ENCODE measurements at places on chromosomes 5 and 9.

DNA sequence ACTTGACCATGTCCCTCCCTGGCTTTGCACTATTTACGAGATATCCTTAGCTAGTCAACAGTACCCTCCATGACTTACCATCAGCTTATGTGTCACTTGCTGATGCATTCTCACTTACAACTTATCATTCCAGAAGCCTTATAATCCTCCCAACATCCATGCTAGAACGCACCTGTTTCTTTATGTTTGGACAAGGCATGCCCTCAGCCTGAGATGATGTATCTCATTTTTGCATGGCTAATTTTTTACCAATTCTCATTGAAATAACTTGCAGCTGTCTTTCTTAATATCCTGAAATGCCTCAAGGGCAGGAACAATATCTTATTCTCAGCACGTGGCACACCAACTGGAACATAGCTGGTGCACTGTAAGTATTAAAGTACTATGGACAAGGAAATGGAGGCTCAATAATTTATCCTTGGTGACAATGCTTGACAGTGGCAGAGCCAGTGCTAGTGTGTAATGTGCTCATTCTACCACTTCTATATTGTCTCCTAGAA, 281.6 kb downstream of the SLF1 start:
- no peak for DNase-seq

DNA sequence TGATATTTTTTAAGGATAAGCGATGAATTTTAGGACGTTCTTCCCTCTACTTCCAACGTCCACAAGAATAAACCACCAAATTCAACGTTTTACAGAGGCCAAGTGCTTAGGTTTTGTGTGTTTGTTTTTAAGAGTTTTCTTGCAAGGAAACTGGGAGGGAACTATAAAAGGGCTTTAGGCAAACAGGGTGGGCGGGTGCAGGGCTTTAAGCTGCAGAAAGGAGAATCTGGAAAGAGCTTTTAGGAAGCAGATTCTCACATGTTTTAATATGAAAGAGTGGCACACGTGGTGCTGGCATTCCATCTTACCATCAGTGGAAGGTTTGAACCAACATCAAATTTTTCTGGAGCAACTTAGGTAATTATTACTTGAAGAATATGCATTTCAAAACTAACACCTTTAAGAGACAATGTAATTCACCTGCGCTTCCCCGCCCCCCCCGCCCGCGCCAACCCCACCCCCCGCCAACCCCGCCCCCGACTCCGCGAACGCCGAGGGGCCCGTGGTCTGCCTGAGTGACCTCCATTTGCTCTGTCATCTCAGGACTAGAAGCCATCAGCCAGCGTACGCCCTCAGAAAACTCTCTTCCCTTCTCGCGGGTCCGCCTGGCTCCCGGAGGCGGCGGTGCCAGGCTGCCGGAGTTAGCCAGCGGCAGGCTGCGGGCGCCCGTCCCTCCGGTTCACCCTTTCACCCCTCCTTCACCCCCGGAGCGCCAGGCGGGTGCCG, 911 bp upstream of the PIK3R1 start:
- no peak for DNase-seq

DNA sequence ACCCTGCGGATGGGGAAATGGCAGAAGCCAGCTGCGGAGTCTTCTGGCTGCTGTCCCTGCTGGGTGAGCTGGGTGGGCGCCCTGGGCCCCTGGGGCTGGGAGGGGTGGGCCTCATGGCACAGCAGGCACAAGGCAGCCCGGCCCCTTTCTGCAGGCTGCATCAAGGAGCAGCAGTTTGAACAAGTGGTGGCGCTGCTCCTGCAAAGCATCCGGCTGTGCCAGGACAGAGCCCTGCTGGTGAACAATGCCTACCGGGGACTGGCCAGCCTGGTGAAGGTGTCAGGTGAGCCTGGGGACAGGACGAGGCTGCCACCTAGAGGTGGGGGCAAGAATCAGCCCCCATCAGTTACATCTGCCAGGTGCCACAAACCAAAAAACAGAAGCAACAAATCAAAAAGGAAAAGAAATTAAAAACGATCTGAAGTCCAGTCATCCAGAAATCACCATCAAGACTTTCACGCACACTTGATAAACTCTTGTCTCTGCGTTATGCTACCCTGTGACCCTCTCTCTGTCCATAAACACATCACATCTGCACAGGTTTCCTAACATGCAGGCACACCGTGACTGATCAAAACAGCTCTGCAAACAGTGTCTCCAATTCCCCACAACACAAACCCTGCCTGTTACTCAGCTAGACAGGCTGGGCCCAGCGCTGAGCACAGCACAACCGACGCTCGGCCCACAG, 13.9 kb downstream of the REXO4 start:
- no peak for DNase-seq

DNA sequence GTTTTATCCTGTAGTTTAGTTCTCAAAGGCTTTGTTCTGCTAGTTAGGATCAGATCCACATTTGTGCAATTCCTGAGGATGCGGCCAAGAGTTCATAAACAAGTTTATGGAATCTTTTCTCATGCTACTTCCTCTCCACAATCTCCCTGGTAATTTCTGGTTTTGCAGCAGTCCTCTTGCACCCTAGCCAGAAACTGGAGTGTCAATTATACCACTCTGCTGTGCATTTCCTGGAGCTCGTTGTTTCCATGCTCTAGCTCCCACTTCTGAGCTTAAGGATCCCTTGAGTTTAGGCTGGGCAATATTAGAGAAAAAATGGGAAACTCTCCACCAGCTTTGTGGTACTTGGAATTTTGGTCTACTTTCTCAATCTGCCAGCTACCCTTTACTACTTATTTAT, 474.7 kb downstream of the DIRAS2 start:
- no peak for DNase-seq

DNA sequence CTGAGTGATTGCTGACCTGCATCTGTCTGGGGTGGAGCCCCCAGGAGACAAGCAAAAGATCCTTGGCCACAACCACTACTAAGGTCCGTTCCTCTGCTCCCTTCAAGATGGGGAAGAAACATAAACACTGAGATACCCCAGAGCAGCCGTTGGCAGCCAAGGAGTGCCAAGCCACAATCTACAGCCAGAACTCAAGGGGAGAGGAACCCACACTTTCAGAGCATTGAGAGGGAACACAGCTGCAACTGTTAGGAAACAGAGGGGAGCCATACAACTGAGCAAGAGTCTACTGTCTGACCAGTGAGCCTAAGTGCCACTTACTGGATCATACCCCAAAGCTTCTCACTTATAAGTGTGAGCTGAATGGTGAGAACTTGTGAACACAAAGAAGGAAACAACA, 44.6 kb upstream of the ADRB2 start:
- DNase-seq: no peak

DNA sequence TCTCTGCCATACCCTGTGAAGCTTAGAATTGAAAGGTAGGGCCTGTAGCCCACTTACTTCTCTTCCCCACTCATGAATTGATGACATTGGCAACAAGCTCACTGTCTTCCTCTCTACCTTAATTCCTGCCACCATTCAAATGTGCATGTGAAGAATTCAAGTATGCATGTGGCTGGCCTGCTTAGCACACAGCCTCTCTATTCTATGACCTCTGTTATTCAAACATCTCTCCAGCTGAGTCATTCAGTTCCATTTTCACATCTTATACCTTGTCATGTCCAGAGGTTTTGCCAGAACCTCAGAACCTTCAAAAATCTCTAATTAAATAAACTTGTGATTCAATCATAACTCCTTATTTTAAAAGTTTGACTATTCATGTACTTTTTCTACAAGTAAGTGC, 114.7 kb upstream of the MAN2A1 start:
- no peak for DNase-seq

DNA sequence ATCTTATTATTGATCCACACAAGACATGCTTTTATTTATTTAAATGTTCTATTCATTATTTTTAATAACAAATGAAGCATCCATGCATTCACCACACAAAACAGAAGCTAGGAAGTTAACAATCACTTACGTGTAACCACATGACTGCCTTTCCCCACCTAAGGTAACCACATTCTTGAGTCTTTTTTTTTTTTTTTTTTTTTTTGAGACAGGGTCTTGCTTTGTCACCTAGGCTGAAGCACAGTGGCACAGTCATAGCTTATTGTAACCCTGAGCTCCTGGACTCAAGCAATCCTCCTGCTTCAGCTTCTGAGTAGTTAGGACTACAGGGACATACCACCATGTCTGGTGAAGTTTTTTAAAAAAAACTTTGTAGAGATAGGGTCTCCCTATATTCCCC, 133.0 kb downstream of the DOCK2 start:
- DNase-seq: no peak

DNA sequence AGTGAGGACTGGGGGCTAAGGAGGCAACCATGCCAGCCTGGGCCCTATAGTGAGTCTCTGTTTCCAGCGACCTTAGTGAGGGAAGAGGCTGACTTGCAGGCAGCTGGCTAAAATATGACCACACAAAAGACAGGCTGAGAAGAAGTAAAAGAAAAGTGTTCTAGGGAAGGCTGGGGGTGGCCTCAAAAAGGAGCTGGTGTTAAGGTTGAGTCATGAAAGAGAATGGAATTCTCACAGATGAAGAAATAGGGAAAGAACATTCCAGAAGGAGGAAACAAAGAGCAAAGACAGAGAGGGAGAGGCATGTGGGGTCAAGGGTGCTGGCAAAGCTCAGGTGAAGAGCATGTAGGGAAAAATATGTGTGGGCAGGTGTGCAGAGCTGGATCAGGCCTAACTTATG, 302.7 kb upstream of the RFX3 start:
- no peak for DNase-seq

- DNase-seq: no peak
These were observed 118.7 kb upstream of the PUM3 start for GRCh38 chr9:2962471-2963172.

DNA sequence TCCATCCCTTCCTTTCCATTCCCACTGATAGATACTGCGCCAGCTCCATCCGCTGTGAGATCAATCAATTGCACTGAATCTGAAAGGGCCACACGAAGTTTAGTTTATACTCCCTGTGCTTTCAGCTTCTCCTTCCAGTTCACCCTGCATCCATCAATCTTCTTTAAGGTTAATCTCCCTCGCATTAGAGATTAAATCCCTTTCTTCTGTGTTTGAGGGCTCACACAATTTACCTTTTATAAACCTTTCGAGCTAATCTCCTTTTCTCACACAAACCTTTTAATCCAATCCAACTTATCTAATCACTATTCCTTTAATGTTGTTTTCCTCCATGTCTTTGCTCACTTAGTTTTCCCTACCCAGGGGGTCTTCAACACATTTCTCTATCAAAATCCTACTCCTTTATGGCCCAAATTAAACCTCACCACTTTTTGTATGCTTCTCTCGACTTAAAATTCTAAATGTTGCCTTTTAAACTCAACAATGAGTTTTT, 64.6 kb upstream of the HAPLN1 start:
- no peak for DNase-seq

- DNase-seq: no peak
These were observed 83.5 kb downstream of the FEM1C start for GRCh38 chr5:115461093-115461492.

DNA sequence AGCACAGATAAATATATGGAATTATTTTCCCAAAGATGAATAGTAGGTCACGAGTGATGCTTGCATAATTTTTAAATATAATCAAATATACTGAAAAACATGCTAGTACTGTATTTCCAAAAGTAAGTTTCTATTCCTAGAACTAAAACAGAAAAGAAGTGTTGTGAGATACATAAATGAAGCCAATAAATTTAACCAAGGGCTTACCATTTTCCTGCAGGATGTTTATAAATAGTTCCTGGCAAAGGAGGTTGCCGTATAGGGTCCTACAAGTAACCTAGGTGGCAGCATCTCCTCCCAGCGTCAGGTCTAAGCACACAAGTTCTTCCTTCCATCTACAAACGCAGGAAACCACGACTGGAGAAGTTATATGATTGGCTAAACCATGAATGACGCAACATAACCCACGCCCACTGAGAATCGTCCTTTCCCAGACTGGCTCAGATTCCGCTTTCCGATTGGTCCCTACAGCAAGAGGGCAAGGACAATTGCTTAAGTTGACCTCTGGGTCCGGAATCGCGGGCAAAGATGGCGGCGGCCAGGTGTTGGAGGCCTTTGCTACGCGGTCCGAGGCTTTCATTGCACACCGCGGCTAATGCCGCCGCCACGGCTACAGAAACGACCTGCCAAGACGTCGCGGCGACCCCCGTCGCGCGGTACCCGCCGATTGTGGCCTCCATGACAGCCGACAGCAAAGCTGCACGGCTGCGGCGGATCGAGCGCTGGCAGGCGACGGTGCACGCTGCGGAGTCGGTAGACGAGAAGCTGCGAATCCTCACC, at the start of gene MRPS30:
TSS of gene MRPS30 (plus strand) at position 513 of the 780 bp plus-strand sequence. CDS start at position 529, 16 bp downstream.
- DNase-seq: peak; percentile 98

DNA sequence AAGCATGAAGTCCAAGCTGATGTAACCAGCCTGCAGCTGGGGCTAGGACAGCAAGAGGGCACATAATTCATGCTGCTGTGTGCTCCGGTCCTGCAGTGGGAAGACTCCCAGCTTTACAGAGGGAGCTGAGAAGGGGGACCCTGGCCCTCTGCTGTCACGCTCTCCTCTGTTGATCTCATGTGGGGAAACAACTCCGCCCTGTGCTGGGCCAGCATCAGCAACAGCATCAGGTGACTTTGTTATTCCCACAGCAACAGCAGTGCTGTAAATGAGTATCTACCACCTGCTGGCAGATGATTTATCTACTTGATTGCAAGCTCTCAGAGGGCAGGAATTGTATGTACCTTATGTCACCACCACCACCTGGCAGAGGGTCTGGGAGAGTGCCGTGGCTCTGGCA, 176.2 kb downstream of the COL23A1 start:
- DNase-seq: peak; percentile 72

DNA sequence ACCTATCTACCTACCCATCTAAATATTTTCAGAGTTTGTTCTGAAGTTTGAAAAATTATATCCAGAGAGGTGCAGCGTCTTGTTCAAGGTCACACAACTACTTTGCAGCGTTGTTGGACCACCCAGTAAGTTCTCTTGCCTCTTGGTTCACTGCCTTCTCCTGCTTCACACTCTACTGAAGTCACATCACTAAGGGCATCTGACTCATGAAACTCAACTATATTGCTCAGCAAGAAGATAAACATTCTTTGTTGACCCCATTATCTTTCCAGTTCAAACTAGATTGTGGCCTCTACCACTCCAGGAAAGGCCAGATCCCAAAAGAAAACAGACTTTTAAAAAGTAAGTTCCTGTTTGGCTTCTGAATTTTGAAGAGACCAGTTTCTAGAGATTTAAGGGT, 326.9 kb downstream of the SLIT3 start:
- DNase-seq: peak; percentile 31

DNA sequence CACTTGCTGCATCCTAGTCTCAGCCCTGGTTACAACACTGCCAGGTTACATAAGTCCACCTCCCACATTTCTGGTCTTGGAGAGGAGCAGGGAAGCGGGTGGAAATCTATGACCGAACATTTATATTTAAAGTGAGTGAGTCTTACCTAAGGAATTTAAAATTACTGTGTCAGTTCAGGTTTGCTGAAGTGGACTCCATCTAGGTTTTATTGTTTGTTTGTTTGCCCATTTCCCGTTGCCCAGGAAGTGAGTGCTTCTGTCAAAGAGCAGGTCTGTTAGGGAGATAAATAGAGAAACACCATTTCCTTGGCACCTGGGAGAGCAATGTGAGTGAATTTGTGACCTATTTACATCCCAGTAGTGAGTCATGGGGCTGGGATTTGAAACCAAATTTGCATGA, 179.5 kb downstream of the KIF4B start:
- DNase-seq: no peak

DNA sequence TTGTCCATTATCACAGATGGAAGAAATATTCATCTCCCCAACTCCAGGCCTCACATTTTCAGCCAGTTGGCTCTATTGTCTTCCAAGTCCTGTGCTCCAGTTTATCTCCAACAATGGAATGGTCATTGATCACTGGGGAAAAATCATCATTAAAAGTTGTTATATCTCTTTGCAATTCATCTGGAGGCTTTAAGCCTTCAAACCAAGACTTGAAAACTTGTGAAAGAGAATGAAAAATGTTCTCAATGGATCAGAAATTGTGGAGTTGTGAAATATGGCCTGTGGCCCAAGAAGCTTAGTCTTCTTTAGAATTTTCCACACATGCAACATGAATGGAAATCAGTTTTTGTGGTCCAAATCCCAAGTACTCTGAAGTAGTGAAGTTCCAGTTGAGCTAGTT, 569.6 kb downstream of the EBF1 start:
- DNase-seq: peak; percentile 44

Measured in lower leg skin (tissue), 4 donors.